ENCODE measurements at places on chromosomes 7 and 10. TPM values are rescaled to one million over a fixed set of nuclear protein-coding genes. Genes with fewer than 3 reads are reported as not detected.

FAM25A gene
- polyA plus RNA-seq: not detected

DNA sequence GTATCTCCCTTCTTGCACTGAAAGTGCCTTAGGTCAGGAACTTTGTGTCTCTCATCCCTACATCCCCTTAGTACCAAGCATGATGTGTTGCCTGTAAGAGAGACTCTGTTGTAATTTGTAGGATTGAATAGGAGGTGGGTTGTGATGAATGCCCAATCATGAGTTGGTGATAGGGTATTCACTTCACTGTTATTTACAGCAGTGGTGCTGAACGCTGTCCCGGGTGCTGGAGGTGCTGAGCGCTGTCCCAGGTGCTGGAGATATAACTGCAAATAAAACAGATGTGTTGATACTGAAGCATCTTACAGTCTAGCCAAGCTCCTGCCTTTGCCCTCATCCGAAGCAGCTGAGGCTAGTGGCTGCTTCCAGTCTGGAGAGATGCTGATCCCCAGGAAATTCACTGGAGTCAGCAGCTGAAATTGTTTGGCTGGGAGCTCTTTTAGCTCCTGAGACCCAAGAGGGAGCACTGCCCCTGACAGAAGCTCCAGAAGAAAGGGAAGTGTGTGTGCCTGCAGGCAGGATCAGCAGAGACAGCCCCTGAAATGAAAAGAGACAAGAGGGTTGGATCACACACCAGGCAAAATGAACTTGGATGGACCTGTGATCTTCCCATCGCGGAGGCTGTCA lies 183.4 kb downstream of the SORCS3 start:
- DNase-seq: peak; percentile 61

GRCh38 chr7:152884321-152884720 lies 124.8 kb downstream of the ACTR3B start:
- DNase-seq: no peak

HTR7 gene
- polyA plus RNA-seq: 0.09 TPM

- DNase-seq: no peak
Observed at GRCh38 chr7:64888561-64888900, 14.5 kb upstream of the ZNF273 start.
